ENCODE measurements at places on chromosomes 6 and 20.

- no peak for DNase-seq
Observed at GRCh38 chr20:62561948-62562347, 80.4 kb upstream of the SLCO4A1 start.

DNA sequence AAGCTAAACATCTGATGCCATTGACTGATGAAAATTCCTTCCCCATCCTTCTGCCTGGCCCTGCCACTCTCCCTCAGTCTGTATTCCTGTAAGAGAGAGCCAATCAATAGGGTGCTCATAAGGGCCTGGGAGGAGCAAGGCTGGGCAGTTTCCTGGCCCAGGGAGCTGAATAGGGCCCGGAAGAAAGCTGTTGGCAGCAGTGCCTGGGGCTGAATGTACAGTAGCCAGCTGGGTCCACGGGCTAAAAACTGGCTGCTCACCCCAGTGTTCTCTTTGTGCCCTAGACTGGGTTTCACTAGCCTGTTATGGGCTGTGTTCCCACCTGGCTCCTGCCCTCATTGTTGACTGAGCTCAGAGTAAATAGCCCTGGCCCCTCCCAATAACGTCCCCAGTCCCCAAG, 1.7 kb upstream of the WFDC2 start:
- no peak for DNase-seq

GRCh38 chr6:32887616-32888015, 33.6 kb downstream of the PSMB9 start:
- DNase-seq = no peak

DNA sequence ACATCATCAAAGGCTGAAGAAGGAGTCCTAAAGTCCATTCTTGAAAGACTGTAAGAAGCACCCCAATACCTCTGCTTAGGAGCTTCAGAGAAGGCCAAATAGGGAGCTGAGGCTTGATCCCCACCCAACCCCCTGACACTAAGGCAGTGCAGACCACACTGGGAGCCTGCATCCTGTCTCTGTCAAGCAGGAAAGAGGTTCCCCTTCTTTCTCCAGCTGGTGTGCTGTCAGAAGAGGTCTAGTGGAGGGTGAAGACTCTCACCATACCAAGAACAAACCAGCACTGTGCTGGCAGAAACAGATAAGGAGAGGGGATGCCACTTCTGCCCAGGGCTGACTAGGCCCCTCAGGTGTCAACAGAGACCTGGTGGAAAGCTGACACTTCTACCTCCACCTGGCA, 19.9 kb downstream of the GZF1 start:
- no peak for DNase-seq

DNA sequence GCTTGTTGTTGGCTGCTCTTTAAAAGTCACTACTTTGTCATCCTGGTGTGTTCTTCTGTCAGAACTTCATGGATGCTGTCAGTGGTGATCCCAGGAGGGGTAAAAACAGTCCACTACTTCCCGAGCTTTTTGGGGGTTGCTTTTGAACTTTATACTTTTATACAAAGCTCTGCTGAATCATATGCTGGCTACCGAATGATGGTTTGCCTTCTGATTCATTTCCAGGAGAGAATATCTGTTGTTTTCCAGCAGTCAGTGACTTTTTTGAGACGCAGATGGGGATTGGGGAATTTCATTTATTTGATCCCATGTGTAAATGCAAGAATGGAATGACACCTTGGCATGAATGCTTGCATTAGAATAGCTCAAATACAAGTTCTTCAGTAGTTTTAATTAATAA, 32.7 kb upstream of the COL10A1 start:
- no peak for DNase-seq

DNA sequence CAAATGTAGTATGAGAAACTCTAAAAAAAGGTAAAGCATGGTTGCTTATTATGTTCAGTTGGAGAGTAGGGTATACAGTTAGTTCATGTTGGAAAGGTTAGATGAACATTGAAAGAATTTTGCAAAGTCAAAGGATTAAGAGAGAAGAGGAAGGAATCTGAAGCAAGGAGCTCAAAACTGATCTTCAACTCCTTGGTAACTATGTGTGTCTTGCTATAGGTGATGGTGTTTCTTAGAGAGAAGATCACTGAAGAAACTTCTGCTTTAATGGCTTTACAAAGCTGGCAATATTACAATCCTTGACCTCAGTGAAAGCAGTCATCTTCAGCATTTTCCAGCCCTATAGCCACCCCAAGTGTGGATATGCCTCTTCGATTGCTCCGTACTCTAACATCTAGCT, 4.7 kb downstream of the HLA-DRA start:
- DNase-seq = no peak

DNA sequence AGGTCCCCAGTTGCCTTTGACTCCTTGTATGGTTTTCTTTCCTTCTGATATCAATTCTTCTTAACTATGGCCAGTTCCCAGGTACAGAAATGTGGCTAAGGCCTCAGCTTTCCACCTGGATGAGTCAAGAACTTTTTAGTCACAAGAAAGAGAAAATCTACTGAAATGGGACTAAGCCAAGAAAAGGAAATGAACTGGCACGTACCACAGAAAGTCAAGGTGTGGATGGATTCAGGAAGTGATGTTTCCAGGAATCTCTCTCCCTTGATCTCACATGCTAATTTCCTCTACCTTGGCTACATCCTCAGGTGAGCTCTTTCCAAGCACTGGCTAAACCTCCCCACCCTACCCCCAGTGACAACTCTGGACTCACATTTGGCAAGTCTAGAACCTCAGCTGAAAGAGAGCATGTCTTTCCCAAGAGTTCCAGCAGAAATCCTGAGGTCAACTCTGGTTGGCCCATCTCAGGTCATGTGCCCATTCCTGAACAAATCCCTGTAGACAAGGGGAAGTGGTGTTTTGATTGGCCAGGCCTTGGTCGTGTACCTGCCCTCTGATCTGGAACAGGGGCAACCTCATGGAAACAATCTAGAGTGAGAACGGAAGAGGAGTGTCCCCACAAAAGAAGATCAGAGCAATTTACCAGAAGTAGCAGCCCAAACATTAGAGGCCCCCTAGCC, 205.3 kb downstream of the NFATC2 start:
- no peak for DNase-seq

All from Daoy (cell line).